Uterus (tissue), 4 donors: ENCODE measurements at places on chromosomes 16 and 17.
A peak's percentile ranks its signal among the peaks of the same experiment; 100 is the strongest.

GRCh38 chr17:79667746-79668145 is 56.9 kb upstream of the RBFOX3 start:
- no peak for DNase-seq

GRCh38 chr16:16067127-16067526 is 117.7 kb downstream of the ABCC1 start:
- DNase-seq, result no peak

- DNase-seq, result no peak
Observed at GRCh38 chr17:79555543-79555942, 55.3 kb downstream of the RBFOX3 start.

DNA sequence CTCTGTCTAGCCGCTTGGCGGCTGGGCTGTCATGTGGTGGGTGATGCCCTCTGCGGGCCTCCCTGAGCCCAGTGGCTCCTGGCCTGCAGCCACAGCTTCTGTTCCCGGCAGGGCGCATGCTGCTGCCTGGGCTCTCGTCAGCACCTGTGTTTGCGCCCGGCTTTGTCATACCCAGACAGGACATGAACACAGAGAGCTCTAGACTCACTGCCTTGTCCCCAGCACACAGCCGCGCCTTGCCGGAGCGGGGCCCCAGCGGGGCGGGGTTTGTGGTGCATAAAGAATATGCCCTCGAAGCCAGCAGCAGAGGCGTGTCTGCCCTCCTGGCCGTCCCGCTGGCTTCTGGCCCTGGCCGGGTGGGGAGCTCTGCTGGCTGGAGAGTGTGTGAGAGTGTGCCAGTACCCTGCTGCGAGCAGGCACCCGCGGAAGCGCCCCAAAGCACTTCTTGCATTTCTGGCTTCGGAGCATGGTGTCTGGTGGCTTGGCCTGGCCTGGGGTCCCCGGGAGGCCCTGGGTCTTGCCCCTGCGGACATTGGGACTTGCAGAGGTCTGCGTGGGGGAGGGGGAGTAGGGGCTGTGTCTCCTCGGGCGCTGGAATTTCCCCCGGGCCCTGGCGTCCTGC is 14.4 kb downstream of the ASPSCR1 start:
- no peak for DNase-seq

DNA sequence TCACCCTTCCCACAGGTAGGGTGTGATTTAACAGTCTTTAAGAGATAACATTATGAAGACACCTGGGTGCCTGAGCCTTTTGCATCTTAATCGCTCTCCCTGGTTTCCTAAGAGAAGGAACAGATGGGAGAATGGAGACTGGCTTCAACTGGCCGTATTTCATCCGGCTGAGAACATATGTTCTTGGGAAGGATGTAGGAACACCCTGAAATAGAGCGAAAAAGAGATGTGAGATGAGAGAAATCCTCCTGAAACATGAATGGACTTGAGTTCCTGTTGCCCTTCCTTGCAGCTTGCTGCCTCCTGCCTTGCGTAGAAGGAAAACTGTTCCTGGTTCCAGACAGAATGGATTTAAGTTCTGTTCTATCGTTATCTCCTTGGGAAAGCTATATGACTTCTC is 385.4 kb upstream of the RBFOX1 start:
- DNase-seq, result no peak

DNA sequence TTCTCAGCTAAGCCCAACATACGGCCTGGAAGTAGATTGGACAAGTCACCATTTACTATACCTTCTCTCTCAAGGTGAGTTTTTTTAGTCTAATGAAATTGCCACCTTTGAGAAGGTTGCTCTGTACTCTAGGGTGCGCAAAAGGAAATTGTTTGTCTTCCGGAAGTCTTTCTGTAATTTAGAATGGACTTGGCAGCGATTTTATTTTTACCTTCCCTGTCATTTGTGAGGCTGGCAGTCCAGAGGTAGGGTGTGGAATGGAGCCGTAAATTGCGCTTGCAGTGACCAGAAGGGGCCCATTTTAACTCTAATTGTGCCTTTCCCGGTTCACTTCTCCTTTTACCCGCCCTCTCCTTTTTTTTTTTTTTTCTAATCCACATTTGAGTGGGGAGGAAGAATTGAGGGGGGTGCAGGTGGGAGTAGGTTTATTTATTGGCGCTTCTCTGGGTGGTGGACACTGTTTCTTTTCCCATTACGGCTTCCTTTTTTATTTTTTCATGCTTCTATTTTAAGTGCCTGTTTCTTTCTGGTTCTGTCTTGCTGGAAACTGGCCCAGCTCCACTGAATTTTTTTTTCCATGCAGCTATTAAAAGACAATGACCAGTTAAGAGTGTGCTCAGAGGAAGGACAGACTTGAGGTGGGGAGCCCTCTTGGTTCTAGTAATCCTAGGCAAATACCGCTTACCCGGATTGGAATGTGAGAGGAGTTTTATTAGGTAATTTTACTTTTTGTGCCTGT is 89.7 kb upstream of the CLEC18A start:
- peak; percentile 83 for DNase-seq

DNA sequence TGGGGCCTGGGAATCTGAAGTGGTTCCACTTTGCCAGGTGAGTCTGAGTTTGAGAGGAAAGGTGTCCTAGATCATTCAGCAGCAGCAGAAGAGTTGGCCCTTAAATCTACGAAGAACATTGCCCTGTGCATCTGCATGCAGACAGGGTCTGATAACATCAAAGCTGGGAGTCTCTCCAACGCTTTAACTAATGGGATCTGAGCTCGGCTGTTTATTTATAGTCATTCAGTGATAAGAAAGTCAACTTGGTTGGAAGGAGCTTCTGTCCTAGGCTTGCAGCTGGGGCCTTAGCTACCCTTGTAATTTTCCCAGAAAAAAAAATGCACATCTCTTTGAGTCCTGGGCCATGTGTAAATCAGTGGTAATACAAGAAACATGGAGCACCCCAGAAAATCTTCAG is 418.0 kb upstream of the HSBP1 start:
- no peak for DNase-seq

- no peak for DNase-seq
Observed at GRCh38 chr16:28865722-28866453, 2.2 kb downstream of the SH2B1 start.

GRCh38 chr17:51818777-51819176 is 339.7 kb downstream of the CA10 start:
- no peak for DNase-seq

GRCh38 chr16:50224286-50224685 is 42.1 kb upstream of the ADCY7 start:
- DNase-seq, result no peak

GRCh38 chr17:34651402-34651811 is 72.0 kb downstream of the TMEM132E start:
- no peak for DNase-seq

DNA sequence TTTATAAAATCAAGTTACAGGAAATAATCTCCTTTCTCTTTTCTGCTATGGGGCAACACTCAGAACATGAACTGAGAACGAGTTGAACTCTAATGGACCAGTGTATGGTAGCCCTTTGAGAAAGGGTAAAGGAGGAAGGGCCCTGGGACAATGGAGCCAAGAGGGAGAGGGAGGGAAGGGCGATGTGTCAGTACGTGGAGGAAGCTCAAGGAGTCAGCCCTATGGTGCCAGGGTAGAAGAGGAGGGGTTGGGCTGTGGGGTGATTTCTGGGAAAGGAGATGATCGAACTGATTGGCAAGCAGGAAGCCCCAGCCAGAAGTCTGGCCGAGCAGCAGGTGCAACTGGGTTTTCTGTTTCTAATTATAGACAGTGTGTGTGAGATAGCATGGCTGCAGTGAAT is 4.3 kb upstream of the WIPI1 start:
- no peak for DNase-seq

- no peak for DNase-seq
Observed at GRCh38 chr17:55442953-55443683, 21.5 kb upstream of the MMD start.

DNA sequence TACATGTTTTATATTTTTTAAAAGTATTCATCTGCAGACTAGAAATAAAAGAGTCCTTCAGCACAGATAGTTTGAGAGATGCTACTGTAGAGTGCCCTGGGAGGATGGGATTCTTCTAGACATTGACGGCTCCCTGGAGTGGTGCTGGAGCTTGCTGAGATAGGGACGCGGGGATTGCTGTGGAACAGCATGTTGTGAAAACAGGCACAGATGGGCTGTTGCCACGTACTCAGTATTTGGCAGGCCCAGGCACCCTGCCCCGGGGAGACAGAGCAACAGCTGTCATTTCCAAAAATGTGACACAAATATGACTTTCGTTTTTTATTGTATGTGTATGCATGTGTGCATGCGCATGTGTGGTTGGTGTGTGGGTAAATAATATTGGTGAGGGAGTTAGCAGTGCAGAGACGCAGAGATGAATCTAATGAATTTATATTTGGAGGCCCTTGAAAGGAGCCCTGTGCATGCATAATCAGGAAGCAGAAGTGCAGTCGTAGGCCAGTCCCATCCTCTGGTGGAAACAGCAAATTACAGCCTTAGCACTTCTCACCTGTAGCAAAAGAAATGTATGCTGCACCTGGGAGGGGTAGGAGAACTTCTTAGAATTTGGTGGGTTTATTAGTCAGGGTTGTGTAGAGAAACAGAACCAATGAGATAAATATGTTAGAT is 6.2 kb upstream of the ABCA8 start:
- no peak for DNase-seq

DNA sequence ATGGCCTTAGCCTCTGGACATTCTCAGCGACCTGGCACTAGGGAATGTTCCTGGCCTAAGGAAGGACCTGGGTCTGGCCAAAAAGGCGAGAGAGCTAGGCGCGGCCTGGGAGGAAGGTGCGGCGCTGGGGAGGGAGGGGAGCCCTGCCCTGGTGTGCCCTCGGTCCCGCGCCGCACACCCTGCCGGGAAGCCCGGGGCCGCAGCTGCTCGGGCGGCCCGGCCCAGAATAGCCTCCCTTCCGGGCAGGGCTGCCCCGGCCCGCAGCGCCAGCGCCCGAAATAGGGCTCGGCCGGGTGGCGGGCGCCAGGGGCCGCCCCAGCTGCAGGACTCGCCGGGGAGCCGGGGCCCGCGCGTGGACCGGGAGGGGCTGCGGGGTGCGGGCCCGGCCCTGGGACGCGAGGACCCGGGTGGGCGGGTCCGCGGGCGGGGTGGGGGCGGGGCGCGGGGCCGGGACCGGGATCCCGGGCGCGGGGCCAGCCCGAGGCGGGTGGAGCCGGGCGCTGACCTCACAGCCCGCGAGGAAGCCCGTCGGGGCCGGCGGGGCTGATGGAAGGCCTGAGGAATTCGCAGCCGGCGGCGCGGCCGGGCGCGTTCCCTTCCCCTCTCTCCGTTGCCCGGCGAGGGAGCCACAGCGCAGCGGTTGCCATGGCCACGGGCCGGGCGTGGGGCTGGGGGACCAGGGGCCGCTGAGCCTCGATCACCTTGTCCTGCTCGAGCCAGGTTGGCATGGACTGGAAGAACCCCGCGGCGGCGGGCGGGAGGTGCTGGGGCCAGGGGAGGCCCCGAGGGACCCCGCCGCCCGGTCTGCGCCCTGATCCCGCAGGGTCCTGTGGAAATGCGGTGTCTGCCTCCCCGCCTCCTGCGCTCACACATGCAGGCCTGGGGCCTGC is 18.1 kb downstream of the SOCS3 start:
- peak; percentile 87 for DNase-seq

- no peak for DNase-seq
Observed at GRCh38 chr16:82882982-82883835, 256.4 kb downstream of the CDH13 start.

DNA sequence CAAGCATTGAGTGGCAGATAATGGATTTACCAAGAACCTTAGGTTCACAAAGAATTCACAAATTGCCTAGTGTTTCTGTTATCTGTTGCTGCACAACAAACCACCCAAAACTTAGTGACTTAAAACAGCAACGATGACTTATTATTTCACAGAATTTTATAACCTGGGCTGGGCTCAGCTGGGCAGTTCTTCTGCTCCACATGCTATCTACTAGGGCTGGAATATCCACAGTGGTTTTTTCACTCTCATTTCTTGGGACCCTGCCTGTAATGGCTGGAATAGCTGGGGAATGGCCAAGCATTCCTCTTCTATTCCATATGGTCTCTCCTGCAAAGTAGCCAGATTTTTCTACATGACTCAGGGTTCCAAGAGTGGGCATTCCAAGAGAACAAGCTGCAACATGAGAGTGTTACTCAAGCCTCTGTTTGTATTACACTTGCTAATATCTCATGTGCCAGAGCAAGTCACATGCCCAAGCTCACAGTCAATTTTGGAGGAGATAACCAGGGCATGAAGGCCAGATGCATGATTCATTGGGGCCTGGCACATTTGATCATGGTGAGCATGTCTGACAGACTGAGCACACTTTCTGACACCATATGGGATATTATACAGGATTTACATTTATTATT is 4.9 kb upstream of the PSMD7 start:
- no peak for DNase-seq

DNA sequence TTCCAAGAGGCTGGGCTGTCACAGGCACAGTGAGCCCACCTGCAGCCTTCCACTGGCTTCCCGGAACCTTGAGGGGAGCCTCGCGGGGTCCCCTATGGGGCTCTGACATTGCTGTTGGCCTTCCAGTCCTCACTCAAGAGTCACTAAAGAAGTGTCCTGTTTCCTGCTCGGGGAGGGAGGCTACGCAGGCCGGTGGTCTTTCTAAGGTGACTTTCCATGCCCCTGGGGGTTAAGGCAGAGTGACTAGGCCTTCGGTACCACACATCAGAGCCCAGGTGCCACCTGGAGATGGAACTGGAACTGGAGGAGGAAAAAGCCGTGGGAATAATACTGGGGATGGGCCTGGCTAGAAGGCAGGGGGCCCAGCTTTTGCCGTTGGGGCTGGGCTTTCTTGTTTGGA is 72.1 kb downstream of the IL21R start:
- DNase-seq, result no peak

DNA sequence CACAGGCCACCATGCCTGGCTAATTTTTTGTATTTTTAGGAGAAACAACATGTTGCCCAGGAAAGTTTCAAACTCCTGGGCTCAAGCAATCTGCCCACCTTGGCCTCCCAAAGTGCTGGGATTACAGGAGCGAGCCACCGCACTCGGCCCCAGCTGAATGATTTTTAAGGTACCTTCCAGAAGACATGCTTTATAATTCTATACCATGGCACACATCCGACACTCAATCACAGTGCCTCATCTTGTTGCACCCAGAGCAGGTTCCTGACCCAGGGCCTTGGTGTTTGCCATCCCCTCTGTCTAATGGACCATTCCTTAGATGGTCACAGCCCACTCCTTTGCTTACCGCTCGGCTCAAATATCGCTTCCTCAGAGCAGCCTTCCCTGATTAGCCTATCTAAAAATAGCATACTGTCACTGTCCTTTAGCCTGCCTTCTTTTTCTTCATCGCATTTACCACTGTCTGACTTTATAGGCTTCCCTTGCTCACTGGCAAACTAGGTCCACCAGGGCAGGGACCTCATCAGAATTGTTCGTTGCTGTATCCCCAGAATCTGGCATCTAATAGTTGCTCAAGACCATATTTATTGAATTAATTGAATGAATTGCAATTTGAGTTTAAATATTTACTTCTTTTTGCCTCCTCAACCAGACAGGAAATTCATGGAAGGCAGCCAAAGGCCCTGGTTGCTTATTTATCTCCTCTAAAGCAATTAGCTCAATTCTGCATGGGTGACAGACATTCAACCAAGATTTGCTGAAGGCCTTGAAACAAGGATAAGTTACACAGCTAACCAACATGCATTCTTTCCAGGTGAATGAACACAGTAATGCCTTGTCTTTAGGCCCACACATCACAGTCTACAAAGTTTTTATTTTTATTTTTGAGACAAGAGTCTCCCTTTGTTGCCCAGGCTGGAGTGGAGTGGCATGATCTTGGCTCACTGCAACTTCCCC is 6.3 kb upstream of the TENT4B start:
- no peak for DNase-seq
